Stimulated activated CD8-positive, alpha-beta memory T cell treated with anti-CD3 and anti-CD28 coated beads, Interleukin-15, amount 100 ng/mL, for 4 hours (primary cell): ENCODE measurements at places on chromosomes 2 and 18.

DNA sequence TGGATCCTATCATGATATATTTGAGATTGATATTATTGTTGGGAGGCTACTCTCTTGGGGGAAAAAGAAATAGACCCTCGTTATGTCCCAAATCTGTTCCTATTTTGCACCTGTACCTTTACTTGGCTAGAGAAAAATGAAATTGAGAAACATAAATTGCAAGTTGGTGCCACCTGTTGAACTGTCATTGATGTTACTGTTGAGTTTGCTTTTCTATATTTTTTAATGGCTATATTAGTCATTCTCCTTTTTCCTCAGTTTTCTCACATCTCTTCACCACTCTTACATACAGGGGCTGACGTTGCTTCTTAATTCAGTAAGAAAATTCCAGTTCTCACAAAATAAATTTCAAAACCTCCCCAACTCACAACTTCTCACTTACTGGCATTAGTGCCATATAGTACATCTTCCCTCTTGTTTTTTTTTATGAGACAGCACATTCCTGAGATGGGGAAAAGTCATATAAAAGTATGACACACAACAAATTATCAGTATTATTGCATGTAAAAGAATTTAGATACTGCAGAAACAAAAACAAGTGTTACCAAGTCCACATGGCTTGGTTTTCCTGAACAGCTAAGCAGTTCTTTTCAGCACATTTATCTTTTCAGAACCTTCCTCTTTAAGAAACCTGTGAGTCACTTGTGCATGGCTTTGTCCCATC, 348.3 kb upstream of the DSEL start:
- DNase-seq, result no peak

GRCh38 chr2:206218156-206218555, 56.3 kb upstream of the ZDBF2 start:
- no peak for DNase-seq

DNA sequence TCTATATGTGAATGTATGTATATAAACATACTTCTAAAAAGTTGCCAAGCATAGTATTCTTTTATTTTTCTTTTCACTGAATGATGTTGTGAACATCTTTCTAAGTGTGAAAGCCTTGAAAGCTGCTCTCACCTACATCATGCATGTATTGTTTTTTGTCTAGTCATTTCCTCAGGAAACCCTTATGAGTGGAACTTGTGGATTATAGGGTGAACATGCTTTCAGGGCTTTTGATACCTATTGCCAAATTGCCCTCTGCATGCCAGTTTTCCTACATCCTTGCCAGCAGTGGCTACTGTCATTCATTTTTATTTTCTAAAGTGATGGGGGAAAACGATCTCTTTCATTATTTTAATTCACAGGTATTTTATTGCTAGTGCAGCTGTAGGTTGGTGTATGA, 78.3 kb downstream of the ADAM23 start:
- DNase-seq, result no peak

- DNase-seq, result no peak
Measured at GRCh38 chr2:197170208-197170607, 140.4 kb downstream of the ANKRD44 start.

GRCh38 chr18:59917422-59917821, 17.6 kb downstream of the PMAIP1 start:
- DNase-seq, result no peak

GRCh38 chr2:40168032-40168431, 283.9 kb downstream of the SLC8A1 start:
- no peak for DNase-seq

GRCh38 chr2:26541401-26542193, 63.7 kb upstream of the OTOF start:
- no peak for DNase-seq

DNA sequence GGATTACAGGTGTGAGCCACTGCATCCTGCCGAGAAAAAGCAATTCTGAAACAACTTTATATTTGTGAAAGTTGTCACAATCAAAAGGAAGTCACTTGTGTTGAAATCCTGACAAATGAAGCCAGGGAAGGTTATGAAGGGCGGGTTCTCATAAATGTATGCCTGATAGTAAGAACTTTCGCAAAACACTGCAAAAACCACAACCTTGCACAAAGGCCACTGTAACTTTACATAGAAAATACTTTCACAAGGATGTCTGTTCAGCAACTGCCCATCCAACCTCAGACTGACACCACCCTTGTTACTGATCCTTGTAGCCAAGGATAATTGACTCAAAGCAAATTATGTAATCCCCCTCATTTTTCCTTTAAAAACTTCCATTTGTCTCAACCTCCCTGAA, 90.6 kb downstream of the SLC4A3 start:
- no peak for DNase-seq
